Skeletal muscle cell (primary cell): ENCODE measurements at places on chromosomes 16 and 17.

DNA sequence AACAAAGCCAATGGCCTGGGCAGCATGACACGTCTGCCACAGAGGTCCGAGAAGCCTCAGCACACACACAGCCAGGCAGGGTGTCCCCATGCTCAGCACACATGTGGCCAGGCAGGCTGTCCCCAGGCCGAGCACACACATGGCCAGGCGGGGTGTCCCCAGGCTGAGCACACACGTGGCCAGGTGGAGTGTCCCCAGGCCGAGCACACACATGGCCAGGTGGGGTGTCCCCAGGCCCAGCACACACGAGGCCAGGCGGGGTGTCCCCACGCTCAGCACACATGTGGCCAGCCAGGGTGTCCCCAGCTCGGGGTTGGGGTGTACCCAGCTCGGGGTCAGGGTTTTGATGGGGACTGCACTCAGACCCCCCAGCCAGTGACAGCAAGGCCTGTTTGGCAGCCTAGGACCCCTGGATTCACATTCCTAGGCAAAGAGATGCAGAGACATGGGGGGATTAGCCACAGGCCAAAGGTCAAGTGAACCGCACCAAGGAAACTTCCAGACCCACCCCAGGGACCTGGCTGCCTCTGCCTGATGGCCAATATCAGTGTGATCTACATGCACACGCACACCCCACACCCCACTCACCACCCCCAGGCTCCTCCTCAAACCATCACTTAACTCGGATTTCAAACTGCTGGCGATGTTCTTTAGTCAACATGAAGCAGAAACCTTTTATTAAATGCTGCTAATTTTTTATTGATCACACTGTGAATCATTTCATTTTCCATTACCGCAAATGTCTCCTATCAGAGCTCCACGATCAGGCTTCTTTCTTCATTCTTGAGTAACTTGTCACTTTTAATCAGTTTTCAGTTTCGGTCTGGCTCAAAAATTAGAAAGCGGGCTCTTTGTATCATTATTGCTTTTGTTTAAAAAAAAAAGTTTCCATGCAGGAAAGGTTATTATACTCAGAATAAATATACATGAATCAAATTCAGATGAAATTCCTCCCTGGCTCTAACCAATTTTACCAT is 111.4 kb downstream of the ZNF423 start:
- no peak for DNase-seq

DNA sequence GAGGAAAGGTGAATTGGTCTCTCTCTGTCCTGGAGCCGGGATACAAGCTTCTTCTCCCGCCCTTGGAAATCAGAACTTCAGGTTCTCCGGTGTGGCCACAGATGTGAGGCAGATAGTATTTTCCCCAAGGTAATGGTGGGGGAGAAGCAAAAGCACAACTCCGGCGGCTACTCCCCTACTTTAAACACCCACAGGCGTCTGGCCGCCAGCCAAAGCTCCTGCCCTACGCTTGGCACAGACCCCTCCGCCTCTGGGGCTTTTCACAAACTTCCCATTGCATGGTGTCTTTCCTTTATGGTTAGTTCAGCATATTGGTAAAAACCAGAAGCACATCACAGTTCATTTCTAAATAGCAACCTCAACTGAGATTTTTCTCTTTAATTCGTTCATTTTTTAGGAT is 39.4 kb upstream of the B4GALNT2 start:
- no peak for DNase-seq

- DNase-seq, result peak; percentile 52
Observed at GRCh38 chr17:43400943-43401717, 2.3 kb downstream of the ARL4D start.

DNA sequence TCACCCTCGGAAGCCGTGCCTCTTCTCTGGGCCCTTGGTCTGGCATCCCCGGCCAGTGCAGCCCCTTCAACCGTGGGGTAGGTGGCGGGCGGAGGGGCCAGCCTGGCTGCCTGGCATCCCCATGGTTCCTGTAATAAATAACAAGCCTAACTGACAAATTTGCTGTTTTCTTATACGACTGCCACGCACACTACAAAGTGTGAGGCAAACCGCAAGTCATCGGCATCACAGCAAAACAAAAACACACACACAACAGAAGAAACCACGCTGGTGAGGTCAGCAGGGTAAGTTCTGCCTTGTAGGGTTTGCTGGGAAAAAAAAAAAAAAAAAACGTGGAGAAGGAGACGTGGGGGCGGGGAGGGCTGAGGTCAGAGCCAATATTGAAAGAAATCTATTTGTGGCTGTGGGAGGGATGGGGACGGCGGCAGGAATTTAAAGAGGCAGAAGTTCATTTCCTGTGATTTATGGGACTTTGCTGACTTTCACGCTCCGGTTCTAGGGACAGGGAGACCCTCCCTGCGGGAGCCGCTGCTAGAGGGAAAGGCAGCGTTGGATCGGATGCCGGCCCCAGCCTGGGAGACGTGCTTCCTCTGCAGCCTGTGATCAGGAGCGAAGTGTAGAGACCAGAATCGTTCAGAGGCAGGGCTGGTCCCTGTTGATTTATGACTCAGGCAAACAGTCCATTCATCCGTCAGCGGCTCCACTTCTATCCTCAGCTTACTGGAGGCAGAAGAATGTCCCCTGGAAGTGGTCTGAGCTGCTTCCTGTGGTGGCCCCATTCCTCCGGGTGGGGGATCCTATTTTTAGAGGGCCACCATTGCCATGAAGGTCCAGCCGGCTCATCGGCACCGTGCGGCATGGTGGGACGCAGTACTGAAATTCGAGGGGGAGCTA is 162.8 kb downstream of the FOXL1 start:
- DNase-seq, result peak; percentile 64

DNA sequence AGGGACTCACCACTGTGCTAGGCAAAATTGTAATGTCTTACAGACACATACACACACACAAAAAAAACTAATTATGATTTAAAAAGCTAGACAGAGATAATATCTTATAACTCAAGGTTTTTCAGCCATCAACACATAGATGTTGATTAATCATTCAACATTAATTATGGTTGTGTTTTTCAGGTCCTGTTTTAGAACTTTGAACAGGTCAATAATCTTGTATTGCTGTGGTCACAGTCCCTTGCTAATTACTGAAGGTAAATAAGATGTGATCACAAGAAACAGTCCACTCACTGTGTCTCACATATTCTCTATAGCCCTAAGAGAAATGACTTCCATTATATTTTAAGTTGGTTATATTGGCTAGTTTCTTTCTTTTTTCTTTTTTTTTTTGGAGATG is 32.4 kb upstream of the TENT4B start:
- DNase-seq, result no peak

DNA sequence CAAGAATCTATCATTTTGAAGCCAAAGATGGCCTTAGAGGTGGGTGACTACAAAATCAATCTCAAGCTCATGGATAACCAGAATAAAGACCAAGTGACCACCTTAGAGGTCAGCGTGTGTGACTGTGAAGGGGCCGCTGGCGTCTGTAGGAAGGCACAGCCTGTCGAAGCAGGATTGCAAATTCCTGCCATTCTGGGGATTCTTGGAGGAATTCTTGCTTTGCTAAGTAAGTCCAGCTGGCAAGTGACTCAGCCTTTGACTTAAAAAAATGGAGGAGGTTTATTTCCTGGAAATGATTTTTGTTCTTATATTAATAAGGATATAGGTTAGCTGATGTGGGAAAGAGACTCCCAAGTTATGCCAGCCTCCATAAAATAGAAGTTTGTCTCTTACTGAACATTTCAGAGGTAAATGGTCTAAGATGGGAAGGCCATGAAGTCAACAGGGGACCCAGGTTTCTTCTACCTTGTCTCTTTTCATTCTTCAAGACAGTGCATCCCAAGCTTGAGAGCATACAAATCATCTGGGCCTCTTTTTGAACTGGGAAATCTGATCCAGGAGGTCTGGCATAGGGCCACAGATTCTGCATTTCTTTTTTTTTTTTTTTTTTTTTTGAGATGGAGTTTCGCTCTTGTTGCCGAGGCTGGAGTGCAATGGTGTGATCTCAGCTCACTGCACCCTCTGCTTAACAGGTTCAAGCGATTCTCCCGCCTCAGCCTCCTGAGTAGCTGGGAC is 19.8 kb upstream of the TANGO6 start:
- DNase-seq, result peak; percentile 39

DNA sequence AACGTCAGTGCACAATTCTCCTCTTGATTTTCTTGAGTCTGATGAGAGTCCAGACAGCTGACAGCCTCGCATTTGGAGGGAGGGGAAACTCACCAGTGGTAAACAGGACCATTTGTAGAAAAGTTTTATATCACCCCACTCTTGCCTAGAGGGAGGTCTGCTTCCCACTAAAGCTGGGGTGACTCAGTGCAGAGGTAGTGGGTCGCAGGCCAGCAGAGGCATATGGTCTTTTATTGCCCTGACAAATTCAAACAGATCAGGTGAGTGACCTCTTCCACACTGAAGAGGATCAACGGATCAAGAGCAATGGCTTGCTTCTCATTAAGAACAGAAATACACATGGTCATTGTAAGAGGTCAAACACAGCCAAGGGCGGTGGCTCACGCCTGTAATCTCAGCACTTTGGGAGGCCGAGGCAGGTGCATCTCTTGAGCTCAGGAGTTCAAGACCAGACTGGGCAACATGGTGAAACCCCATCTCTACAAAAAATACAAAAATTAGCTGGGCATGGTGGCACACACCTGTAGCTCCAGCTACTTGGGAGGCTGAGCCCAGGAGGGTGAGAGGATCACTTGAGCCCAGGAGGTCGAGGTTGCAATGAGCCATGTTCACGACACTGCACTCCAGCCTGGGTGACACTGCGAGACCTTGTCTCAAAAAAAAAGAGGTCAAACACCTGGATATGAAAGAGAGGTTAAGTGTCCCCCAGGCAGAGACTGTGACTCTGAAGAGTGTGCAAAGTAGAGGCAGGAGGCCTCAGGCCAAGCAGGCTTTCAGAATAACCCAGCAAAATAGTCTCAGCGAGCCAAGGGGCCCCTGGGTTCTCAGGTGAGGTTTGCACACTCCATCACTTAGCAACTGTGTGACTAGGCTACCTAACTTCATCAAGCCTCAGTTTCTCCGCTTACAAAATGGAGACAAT is 56.5 kb upstream of the ERN1 start:
- DNase-seq, result no peak

- DNase-seq, result no peak
Observed at GRCh38 chr17:5621026-5621425, 36.7 kb upstream of the NLRP1 start.

- no peak for DNase-seq
Observed at GRCh38 chr17:6374761-6375312, 60.1 kb downstream of the AIPL1 start.

GRCh38 chr17:38350035-38350434 is 1.6 kb upstream of the SOCS7 start:
- DNase-seq, result no peak

- DNase-seq, result no peak
Observed at GRCh38 chr17:66446419-66446818, 144.0 kb downstream of the PRKCA start.

GRCh38 chr17:83079352-83079747 is at the start of gene METRNL:
Gene METRNL, plus strand, starts transcription at chr17:83079609. Its CDS starts 207 bp downstream, at chr17:83079816.
- DNase-seq, result no peak

- no peak for DNase-seq
Observed at GRCh38 chr17:21538615-21539014, 153.7 kb upstream of the KCNJ18 start.

GRCh38 chr17:33086878-33087277 is 95.2 kb downstream of the SPACA3 start:
- DNase-seq, result no peak

- DNase-seq, result no peak
Observed at GRCh38 chr17:32142857-32143526, 690 bp downstream of the RHOT1 start.

- DNase-seq, result no peak
Observed at GRCh38 chr16:2149630-2150417, 1.4 kb downstream of the RAB26 start.

DNA sequence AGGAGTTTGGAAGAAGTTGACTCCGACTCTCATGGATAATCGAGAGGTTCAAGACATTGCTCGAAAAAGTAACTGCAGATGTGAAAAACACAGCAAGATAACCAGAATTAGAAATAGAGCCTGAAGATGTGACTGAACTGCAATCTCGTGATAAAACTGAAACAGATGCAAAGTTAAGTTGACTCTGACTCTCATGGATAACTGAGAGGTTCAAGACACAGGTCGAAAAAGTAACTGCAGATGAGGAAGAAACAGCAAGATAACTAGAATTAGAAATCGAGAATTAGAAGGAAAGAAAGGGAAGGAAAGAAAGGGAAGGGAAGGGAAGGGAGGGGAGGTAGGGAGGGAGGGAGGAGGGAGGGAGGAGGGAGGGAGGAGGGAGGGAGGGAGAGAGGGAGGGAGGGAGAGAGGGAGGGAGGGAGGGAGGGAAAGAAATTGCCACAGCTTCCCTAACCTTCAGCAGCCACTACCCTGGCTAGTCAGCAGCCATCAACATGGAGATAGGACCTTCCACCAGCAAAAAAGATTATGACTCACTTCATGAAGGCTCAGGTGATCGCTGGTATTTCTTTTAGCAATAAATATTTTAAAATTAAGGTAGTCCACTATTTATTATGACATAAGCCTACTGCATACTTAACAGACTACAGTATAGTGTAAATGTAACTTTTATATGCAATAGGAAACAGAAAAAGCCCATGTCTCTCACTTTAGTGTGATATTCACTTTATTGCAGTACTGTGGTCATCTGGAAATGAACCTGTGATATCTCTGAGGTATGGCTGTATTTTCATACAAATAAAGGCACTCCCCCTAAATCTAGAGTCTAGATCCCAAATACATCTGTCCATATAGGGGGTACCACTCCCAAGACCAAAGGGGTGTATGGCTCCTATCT is 68.3 kb downstream of the KANSL1 start:
- no peak for DNase-seq

- DNase-seq, result no peak
Observed at GRCh38 chr16:73047536-73048291, at the start of gene ZFHX3. Gene ZFHX3, minus strand, starts transcription at chr16:73048128. Its CDS starts 87,983 bp downstream, at chr16:72960145.

DNA sequence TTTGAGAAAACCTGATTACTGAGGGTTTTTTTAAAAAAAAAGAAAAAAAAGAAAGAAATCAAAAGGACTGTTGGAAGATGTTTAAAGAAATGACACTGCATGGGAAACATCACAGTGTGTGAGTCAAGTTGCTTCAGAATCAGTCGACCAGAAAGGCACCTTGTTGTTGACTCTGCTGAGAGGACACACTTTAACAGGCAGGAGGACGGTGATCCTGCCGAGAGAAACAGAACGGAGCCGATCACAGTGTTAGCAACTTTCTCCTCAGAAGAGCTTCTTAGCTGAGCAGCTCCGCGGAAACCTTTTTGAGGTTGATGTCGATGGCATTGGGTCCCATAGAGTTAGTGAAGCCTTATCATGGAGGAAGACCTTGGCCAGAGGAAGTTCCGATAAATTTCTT is 538.7 kb downstream of the RBFOX1 start:
- no peak for DNase-seq
